AML-193 (cell line): ENCODE measurements at places on chromosomes 6 and 20.

DNA sequence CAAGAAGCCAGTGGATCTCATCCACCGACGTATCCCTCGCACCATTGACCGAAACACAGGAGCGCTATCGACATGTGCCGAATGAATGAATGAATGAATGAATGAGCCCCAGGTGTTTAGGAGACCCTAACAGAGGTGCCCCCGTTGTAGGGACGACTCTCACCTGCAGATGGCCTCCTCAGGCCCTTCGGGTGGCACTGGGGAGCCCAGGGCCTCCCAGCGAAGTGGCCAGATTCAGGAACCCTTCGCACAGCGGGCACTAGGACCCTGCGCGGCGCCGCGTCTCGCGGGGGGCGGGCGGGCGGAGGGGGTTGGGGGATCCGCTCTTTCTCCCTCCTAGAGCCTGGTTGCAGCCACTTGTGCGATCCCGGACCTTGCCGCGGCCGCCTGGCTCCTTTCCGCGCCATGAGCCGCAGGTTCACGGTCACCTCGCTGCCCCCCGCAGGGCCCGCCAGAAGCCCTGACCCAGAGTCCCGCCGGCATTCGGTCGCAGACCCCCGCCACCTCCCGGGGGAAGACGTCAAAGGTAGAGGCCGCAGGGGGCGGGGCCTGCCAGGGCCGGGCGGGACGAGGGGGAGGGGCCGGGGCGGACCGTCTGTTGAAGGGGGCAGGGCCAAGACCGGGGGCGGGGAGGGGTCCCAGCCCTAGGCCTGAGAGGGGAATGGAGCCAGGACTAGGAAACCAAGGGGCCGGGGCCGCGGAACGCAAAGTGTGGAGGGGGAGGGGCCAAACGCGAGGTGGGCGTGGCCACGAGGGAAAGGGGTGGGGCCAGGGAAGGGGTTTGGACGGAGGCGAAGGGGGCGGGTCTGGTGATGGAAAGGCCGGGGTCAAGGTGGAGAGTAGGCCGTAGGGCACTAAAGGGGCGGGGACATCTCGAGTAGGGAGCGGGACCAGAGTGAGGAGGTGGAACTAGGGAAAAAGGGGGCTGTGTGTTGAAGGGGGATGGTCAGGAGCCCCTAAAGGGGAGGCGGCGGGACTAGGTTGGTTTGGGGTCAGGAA, 7.4 kb upstream of the SLC12A5 start:
- peak; percentile 19 for DNase-seq

- no peak for DNase-seq
Observed at GRCh38 chr20:17501701-17502100, 29.5 kb downstream of the BFSP1 start.

GRCh38 chr6:39517756-39518155, 195.3 kb upstream of the KCNK16 start:
- DNase-seq: no peak

DNA sequence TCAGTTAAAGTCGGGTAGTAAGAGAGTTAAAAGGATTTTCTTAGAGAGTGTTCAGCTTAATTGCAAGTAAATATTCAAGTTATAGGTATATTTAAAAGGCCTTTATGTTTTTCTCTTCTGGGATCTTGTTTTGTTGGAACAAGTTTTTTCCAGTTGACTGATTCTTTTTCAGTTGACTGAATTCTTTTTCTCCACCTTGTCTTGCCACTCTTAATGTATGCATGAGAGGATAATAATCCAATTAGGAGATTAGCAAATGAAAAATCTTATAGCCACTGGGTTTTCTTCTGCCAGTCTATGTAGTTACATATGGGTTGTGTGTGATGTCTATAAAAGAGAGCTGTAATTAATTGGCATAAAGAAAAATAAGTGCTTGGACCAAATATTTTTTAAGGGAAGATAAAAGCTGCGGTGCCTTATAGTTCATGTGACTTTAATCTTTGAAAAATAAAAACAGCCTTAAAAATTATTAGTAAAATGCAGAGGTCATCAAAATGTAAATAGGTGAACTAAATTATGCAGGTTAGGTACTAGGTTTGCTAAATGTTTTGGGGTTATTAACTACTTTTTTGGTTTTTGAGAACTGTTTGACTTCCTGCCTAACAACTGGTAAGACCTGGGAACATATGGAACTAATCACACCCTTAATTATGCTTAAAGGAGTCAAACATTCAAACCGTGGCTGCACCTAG, 367.2 kb downstream of the HTR1B start:
- no peak for DNase-seq

- peak; percentile 81 for DNase-seq
Observed at GRCh38 chr6:111230351-111231089, 143.2 kb downstream of the SLC16A10 start.

GRCh38 chr20:39825950-39826349, 863.1 kb downstream of the MAFB start:
- DNase-seq: no peak
